ENCODE measurements at places on chromosomes 13 and 19. TPM values are rescaled to one million over a fixed set of nuclear protein-coding genes. Genes with fewer than 3 reads are reported as not detected.

Gene RUBCNL
- 7.0 TPM for total RNA-seq

Gene GIPR
- 0.49 TPM for total RNA-seq

Gene APOC4
- not detected for total RNA-seq

Gene KRTDAP
- not detected for total RNA-seq

Gene FUT3
- not detected for total RNA-seq

Gene ZFP30
- 20.3 TPM for total RNA-seq

Gene ZNF208
- total RNA-seq: 1.9 TPM

Gene PABPC3
- total RNA-seq: 0.12 TPM

Gene GRK1
- total RNA-seq: not detected

Gene PSG7
- total RNA-seq: 0.16 TPM

Gene ZNF675
- 6.2 TPM for total RNA-seq

Gene THSD1
- 3.5 TPM for total RNA-seq

Gene ATP7B
- 5.8 TPM for total RNA-seq

Gene ETV2
- 0.65 TPM for total RNA-seq

Gene LGALS13
- total RNA-seq: not detected

Gene NRTN
- not detected for total RNA-seq

Gene ZNF69
- total RNA-seq: 8.3 TPM

Gene ATP4B
- not detected for total RNA-seq

Gene GRIK5
- total RNA-seq: 0.32 TPM
